Cortex of kidney (tissue), 1 donor: ENCODE measurements at places on chromosomes 16 and 17.

DNA sequence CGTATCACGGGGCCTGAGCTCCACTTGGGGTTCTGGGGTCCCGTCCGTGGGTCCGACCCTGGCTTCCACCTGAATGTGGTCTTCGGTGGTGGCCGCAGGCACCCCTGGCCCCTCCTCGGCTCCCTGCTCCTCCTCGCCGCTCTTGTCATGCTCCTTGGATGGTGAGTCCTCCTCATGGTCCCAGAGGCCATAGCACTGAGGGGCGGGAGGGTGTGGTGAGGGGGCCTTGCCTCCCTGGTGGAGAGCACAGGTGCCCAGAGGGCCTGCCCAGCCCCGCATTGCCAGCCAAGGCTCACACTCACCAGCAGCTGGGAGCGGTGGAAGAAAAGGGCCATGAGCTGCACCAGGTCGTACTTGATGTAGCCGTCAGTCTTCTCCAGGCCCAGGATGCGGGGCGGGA, 14.9 kb downstream of the CTU2 start:
- no peak for DNase-seq

GRCh38 chr16:50273888-50274325, 7.6 kb downstream of the ADCY7 start:
- no peak for DNase-seq

DNA sequence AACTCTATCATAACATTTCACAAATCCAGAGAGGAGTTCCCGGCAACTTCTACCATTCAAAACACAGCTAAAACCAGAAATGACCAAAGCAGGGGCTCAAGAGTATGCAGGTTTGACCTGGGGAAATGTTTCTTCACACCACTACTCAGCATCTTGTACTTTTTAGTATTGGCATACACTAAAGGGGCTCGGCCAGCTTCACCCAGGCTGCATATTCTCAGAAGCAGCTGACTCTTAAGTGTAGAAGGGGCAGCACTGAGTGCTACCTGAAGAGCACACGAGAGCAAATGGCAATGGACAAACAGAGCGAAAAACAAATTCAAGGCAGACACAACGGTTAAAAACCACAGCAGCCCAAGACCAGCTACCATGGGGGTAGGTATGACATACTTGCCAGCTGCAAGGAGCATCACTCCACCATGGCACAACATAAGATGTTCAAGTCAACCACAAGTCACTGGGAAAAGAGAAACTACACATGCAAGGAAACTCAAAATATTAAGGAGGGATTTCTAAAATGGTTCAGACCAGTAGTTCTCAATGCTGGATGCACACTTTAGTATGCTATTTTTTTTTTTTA, 34.4 kb downstream of the N4BP1 start:
- DNase-seq = no peak

GRCh38 chr16:8855051-8855786, 13.6 kb downstream of the CARHSP1 start:
- DNase-seq = no peak

GRCh38 chr17:59627274-59627673, 7.6 kb downstream of the CLTC start:
- no peak for DNase-seq

- no peak for DNase-seq
Observed at GRCh38 chr16:57426356-57426755, 20.8 kb downstream of the CIAPIN1 start.

DNA sequence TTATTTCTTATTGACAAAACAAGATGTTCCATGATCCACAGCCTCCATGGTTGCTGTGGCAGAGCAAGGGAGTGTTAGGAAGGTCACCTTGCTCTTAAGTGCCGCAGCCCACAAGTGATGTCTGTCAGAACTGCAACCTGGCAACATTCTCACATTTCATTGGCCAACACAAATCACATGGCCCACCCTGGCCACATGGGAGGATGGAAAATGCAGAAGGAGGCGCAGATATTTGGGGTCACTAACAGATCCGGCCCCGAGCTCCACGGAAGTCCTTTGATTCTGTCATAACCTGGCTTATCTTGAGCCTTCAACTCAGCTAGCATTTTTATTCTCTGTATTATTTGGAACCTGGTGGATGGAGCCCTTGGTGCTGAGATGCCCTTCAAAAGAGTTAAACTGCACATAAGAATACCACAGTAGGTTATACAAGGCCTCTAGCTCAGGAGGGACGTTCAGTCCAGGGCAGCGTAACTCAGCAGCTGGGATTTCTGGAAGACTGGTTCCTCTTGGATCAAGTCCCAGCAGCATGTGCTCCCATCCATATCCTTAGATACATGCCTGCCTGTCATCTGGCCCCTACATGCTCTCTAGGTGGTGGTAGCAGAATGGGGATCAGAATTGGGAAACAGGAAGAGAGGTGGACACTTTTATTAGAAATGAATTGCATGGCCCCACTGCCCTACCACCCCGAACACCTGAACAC, 508.1 kb downstream of the HAPSTR1 start:
- DNase-seq = no peak

DNA sequence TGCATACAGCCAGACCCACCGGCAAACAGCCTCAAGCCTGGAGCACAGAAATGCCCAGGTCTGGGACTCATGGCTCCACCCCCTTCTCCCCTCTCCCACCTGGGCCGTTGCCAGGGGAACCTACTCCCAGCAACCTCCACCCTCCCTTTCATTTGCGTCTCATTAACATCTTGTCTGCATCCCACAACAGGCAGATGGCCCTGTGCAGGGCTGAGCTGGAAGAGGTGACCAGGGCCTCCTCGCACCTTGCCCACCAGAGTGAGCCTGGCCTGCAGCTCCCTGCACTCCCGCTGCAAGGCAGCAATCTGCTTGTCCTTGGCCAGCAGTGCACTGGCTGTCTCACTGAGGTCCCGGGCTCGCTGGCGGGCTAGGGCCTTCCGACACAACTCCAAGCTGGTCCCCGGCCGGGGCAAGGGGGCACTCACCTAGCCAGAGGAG, 3.3 kb downstream of the TSPOAP1 start:
- DNase-seq = no peak

- DNase-seq = no peak
Observed at GRCh38 chr17:53336281-53336680, 486.4 kb upstream of the KIF2B start.

- DNase-seq = no peak
Observed at GRCh38 chr16:88922114-88922825, 54.7 kb downstream of the CBFA2T3 start.

GRCh38 chr16:47056688-47057629, 83.5 kb upstream of the DNAJA2 start:
- no peak for DNase-seq

GRCh38 chr17:48134912-48135480, 27.4 kb downstream of the SNX11 start:
- DNase-seq = no peak

- DNase-seq = no peak
Observed at GRCh38 chr16:17470182-17470907, 415 bp downstream of the XYLT1 start.

- DNase-seq = no peak
Observed at GRCh38 chr17:80345841-80346497, 69.0 kb upstream of the ENDOV start.

GRCh38 chr16:12214509-12214908, 238.0 kb downstream of the SNX29 start:
- DNase-seq = no peak

DNA sequence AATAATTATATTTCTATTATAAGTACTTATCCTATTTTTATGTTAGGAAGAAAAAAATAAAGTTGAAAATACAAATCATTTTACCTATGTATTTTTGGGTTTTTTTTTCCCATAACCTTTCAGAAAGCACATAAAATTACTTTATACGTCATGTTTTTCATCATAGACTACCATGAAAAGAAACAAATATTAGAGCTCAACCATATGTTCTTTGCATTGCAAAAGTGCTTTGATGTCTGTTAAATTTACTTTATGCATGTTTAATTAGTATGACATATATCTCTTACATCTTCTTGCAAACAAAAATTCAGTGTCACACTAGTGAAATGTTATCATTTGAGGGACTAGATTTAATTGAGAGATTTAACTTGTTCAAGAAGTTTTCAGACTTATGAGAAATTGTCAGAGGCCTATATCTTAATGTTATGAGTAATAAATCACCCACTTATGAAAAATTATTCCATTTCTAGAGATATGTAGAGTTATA, 24.0 kb downstream of the BRIP1 start:
- no peak for DNase-seq

GRCh38 chr16:85374571-85374872, 238.6 kb upstream of the GSE1 start:
- DNase-seq = no peak

- no peak for DNase-seq
Observed at GRCh38 chr16:27972500-27972899, 91.0 kb downstream of the GSG1L start.

GRCh38 chr17:67974598-67975066, 21.6 kb downstream of the C17orf58 start:
- DNase-seq = no peak

DNA sequence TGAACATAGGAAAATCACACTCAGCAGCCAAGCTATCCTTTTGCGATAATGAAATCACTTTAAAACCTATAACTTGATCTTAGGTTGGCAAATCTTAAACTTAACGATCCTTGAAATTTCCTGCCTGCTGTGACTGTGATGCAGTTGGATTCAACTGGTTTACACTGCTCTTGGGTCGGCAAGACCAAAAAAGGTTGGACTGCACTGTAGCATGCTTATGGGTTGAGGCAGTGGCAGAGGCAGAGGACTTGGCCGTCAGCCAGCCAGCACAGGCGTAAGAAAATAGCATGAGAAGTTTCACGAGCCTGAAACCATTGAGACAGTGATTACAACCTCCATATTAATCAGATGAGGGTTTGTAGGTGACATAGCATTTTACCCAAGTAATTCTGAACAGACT, 21.4 kb downstream of the WSB1 start:
- no peak for DNase-seq

DNA sequence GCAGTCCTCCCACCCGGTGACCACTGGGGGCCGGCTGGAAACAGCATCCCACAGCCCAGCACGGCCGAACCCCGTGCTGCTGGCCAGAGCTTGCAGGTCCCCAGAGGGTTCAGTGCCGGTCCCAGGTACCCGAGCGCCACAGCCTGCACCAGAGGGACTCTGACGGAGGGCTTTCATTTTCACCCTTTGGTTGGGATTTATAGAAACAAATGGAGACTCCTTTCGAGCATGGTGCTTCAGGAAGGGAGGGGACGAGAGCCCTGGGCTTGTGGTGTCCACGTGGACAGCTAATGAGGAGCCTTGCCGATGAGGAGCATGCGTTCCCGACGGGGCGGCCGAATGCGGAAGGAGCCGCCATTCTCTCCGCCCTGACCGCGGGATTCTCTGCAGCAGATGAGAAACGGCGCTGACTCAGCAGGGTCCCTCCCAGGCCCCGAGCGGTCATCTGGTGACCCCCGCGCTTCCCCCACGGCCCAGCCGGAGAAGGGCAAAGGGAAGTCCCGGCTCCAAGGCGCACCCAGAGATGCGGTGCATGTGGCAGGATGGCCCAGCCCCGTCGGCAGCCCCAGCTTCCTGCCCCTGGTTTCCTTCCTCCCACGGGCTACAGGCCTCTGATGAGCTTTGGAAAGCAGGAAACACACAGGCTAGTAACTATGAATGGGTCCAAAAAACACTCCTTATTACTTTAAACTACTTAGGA, 9.8 kb downstream of the SLC38A10 start:
- DNase-seq = no peak

DNA sequence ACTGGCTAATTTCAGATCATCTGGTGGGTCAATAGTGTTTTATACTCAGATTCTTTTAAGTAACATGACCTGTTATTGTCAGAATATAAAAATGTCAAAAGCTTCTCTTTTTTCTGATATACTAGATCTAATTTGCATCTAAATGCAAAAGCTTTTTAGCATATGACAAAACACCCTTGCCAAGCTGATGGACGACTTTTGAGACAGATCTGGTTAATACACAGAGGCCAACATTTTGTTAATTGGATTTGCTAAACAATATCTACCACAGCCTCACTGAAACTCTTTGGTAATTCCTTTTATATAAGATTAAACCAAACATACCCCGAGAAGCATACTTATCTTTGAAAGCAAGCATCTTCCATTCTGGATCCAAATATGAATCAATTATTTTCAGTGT, 10.3 kb upstream of the NOL11 start:
- DNase-seq = no peak

DNA sequence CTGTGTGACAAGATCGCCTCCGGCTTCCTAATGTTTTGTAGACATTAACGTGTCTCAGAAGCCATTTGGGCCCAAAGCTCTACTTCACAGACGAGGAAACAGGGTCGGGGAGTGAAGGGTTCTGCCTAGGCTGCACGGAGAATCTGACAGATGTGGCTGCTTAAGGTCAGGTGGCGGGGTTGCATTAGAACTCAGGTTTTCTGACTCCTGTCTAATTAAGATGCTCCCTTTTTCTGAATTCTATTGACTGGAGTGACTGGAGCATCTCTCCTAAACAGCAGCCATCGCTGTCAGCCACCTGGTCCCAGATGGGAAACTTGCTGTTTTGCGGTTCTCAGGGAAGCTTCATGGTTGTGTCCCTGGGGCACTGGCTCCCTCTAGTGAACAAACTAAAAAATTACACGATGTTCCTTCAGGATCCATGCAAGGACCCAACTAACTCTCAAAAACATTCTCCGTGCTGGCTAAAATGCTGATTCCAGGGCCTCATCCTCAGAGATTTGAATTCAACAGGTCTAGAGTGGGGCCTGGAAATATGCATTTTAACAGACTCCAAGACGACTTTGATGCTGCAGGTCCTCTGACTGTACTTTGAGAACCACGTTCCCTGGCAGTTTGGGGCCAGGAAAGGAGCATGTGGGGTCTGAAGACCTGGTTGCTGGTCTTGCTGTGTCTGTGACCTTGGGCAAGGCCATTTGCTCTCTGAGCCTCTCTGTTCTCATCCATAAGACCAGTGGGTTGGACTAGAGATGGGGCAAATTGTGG, 117.4 kb downstream of the IRF8 start:
- no peak for DNase-seq

DNA sequence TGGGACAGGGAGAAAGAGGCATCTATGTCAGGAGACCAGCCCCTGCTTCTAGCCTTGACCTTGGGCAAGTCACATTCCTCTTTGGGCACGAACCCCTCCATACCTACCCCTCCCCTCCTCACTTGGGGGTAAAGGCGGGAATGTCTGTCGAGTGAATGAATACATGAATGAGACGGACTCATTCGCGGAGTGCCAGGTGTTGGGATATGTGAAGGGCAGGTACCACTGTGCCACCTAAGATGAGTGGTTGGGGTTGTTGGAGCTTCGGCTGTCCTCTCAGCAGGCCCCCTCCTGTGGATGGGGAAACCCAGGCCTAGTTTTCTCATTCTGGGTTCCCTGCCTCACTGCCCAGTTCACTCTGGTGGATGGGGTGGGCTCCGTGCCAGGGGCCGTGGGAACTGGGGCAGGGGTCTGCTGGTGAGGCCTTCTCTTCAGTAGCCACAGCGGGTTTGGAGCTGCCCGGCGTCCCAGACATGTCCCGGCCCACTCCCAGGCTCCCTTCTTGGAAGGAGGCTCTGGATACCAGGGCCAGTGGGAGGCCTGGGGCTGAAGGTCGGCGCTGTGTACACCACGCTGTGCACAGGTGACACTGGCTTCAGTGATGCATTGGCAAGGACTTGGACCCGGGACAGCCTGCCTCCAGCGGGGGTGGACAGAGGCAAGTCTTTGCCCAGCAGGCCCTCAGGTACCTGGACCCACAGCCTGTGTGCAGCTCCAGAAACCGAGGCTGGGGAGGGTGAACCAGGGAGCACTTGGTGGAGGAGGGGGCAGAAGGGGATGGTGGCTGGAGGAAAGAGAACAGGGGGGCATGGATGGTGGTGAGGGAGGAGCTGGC, 5.6 kb downstream of the GLIS2 start:
- DNase-seq = no peak

- DNase-seq = no peak
Observed at GRCh38 chr17:80941743-80942422, 49.8 kb upstream of the CHMP6 start.
